ENCODE measurements at places on chromosomes 12 and 14.

GRCh38 chr12:1347294-1347693, 247.1 kb downstream of the FBXL14 start:
- DNase-seq: no peak

- DNase-seq: no peak
Measured at GRCh38 chr14:57086271-57087162, 182.2 kb downstream of the EXOC5 start.

GRCh38 chr12:67099858-67100257, 169.3 kb upstream of the CAND1 start:
- no peak for DNase-seq

DNA sequence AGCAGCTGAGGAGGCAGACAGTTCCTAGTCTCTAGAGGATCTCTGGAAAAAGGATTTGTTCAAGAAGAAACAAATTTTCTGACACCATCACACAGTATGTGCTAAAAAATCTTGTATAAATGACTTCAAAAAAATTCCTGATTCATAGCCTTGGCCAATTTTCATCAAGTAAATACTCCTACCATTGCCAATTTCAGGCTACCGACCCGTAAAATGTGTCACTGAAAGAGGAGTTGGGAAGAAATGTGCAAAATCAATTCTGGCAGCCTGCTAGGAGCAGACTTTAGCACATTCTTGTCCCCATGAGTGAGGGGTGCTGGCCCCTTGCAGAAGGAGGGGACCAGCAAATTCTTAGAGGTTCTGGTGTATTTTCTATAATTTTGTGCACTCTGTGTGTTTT, 109.4 kb downstream of the TMEM30B start:
- no peak for DNase-seq

GRCh38 chr14:103220134-103220981, 97.1 kb downstream of the TNFAIP2 start:
- DNase-seq: no peak

DNA sequence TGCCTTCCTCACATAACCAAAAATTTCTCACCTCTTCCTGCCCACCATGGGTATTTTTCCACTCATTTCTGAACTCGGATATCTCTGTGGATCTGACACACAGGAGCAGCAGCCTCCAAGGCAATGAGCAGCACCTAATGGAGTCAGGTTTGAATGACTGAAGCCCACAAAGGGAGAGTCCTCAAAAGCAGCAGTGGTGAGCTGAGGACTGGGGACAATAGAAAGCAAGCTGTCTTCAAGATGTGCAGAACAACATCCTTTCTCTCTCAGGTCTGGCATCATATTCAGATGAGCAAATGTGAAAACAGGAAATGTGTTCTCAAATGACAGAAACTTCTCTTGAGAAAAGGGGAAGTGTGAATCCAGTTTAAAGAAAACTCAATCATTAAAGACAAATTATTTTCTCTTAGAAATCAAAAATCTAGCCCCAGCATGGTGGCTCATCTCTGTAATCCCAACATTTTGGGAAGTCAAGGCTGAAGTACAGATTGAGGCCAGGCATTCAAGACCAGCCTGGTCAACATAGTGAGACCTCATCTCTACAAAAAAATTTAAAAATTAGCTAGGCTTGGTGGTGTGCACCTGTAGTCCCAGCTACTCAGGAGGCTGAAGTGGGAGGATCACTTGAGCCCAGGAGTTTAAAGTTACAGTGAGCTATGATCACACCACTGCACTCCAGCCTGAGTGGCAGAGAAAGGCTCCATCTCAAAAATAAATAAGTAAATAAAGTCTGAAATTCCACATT, 54.2 kb downstream of the C12orf42 start:
- DNase-seq: no peak

DNA sequence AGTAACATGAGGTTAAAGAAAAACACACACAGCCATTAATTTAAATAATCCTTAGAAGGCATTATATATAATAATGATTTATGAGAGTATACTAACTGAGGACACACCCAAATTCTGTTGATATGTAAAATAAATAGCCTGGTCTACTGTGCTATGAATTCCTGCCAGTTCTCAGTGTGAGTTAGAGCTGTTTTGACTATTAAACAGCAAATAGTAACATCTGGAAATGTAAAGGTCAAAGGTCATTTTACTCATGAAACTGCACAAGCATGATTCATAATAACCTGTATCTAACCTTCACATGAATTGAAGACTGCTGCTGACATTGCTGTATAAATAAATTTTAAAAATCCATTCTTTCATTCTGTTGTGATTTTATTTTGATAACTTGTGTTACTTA, 966.7 kb downstream of the SLC6A15 start:
- DNase-seq: no peak

DNA sequence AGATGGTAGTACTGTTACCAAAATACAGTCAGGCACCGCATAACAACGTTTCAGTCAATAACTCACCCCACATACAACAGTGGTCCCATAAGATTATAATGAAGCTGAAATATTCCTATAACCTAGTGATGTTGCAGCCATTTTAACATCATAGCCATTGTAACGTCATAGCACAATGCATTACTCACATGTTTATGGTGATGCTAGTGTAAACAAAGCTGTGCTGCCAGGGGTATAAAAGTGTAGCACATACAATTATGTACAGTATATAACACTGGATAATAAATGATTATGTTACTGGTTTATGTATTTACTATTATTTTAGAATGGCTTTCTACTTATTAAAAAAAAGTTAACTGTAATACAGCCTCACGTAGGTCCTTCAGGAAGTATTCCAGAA, 37.0 kb downstream of the GPR137C start:
- no peak for DNase-seq

DNA sequence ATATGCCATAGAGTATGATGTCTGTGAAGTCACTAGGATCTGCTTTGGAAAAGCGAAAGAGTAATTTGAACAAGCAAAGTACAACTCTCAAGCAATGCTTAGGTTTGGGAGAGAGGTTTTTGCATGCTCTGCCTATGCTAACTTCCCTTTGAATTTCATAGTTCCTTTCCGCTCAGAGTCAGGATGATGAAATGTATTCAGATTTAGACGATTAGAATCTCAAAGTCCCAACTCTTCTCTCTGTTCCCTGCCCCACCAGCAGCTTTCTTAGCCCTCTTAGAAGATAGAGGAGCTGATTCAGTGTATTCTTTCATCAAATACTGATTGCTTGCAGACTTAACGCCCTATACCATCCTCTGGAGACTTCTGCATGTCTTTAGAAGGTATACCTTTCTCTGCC, 11.5 kb downstream of the RAB5B start:
- DNase-seq: no peak

GRCh38 chr12:110992909-110993308, 72.5 kb upstream of the MYL2 start:
- no peak for DNase-seq

DNA sequence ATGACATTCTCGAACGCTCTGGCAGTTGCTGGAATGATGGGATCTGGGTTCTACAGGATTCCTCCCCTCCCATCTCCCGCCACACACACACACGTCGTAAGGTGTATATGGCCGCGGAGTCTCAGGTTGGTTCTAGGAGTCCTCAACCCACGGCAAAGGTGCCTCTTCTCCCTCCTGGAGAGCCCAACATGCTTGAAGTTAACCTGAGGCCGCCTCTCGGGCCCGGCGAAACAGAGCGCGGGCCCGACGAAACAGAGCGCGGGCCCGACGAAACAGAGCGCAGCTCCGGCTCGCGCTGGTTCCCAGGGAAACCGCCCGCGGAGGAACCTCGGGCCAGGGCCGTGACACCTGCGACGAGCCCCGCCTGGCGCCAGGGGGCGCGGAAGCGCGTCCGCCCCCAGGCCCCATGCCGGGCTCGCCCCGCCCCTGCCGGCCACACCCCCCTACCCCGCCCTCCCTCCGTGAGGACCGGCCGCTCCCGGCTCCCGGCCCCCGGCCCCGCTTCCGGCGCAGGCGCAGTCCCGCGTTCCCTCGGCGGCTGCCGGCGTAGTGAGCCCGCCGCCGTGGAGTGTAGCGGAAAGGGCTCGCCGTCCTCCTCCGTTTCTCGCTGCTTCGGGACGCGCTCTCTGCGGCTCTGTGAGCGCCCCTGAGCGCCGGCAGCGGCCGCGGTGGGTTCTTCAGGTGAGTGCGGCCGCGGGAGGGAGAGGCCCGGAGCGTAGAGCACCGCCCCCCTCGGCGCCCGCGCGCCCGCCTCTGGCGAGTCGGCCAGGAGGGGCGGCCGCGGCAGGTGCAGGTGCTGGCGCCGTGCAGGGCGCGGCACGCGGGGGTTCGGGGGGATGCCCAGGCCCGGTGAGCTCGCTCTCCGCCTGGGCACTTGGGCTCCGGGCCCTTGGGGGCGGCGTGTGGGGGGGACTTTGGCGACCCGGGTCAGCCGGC, at the start of gene RAB3IP:
RAB3IP (plus strand) TSS at position 510 of the 936 bp plus-strand sequence. CDS start 16,549 bp downstream, outside the sequence.
- DNase-seq: peak; percentile 90

DNA sequence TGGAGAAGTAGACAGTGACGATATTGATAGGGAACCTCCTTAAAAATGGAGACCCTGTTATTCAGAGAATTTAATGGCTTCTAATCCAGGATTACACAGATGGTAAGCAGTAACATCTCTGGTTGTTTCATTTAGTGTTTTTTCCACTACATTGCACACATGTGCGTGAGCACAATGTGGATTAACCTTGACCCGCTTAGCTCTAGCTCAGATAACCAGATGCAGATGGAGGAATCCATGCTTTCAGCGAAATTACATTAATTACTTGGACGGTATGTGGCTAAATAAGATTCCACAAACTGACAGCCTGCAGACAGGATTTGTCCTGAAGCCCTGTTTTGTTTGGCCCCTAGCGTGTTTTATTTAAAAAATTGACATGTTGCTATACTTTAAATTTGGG, 378.4 kb downstream of the CCDC91 start:
- no peak for DNase-seq

GRCh38 chr12:3988519-3989217, 115.5 kb upstream of the PARP11 start:
- DNase-seq: no peak

DNA sequence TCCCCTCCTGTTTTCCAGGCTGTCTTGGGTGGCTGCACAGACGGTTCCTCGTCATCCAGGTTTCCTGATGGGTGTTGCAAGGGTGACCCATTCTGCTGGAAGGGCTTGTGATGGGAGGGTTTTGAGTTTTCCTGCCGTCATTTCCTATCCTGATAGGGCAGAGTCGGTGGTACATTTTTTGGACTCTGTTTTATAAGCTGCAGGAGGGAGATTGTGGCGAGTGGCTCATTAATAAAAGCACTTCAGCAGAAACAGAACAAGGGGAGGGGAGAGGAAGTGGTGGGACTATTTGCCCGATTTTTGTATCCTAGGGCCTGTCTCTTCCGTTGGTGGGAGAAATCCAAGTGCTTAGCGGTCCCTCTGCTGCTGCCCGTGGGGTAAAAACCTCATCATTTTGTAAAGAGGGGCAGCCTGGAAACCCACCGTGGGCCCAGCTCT, 40.0 kb downstream of the TSPAN9 start:
- no peak for DNase-seq

- no peak for DNase-seq
Measured at GRCh38 chr14:91751719-91752118, 19.8 kb upstream of the CATSPERB start.

- DNase-seq: no peak
Measured at GRCh38 chr14:73170686-73171085, 34.4 kb downstream of the PSEN1 start.

DNA sequence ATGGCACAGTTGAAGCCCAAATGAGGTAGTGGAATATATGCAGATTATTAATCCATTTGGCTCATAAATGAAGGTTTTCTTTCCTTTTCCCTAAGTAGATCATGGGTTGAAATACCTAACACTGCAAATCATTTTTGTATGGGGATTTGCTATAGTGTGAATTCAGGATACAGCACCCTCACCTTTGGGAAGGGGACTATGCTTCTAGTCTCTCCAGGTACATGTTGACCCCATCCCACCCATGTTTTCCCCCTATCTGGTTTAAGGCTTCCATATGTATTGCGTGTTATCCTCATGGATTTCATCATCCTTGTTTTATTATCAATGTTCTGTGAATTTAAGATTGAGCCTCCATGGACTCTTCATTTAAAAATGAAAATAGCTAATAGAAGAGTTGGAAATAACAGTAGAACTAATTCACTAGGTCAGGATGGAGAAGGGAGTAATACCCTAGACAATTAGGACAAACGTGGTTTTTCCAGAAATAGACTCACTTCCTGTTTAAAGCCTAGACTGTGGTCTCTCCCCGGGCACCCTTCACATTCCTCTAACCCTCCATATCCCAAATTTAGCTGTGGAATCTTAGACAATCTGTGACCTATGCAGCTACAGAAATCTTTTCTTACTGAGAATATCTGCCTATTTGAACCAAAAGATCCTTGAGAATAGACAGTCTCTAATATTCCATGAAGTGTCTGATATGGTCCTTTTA, 56.5 kb downstream of the DAD1 start:
- no peak for DNase-seq

DNA sequence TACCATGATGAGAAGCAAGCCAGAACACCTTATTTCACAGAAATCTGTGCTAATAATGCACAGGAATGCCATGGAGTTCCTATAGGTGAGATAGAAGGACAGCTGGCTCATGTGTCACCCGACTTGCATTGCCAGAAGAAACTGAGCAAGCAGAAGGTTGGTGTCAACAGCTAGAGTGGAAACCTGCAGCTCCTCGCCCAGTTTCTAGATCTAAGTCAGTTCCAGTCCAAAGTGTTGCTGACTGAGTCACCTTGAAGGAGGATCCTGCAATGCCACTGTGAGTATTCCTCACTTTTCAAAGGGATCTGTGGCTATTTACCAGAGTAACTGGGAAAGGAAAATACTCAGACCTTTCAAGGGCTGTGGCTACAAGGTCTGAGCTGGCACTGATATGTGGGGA, 17.1 kb downstream of the CDKL1 start:
- DNase-seq: no peak

DNA sequence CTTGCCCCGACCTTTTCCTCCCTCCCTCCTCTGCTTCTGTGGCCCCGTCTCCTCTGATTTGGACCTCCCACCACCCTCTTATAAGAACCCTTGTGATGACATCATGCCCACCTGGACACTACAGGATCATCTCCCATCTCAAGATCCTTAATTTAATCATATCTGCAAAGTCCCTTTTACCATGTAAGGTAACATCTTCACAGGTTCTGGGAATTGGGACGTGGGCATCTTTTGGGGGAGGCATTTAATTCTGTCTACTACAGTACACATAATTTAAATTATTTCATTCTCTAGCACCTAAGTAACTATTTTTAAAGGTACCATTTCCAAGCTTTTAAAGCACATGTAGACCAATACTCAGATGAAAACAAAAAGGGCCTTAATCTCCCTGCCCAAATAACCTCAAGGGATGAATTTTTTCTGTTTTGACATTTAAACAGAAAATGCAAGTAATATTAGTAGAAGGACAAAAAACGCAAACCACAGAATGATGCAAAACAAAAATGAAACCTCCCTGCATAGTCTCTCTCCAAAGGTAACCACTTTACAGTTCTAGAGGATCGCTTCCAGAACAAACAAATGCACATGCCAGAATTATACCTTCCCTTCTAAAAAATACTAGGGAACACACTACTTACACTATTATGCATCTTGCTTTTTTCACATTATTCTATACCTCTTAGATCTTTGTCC, 222.1 kb downstream of the AACS start:
- DNase-seq: no peak

- DNase-seq: no peak
Measured at GRCh38 chr12:1848745-1849144, 28.4 kb downstream of the LRTM2 start.

All from T follicular helper cell (primary cell).